ENCODE measurements at places on chromosomes 4 and X.

- peak; percentile 15 for DNase-seq
Observed at GRCh38 chr4:106315476-106315967, 487 bp downstream of the TBCK start.

DNA sequence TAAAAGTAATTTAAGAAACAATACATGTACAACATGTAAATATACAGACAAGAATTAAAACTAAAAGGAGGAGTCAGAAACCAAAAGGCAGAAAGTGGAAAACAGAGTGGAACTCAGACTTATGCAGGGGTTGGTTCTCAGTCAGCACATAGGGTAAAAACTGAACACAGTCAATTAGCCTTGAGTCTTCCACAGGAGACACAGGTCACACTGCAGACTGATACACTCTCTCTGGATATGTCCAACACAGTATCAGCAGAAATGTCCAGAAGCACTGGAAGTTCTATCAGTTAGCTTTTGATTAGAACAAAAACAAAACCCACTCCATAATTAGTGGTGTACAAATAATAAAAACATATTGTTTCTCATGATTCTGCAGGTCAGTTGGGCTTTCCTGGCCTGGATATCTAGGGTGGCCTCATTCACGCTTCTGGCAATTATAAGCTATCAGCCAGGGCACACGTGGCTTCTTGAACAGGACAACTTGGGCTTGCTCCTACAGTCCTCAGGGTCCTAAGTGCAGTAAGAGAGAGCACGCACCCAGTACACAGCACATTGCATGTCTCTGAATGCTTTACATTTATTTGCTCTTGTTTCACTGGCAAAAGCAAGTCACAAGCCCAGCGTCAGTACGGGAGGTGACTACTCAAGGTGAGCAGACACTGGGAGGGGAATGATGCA, 21.6 kb downstream of the TEC start:
- no peak for DNase-seq

DNA sequence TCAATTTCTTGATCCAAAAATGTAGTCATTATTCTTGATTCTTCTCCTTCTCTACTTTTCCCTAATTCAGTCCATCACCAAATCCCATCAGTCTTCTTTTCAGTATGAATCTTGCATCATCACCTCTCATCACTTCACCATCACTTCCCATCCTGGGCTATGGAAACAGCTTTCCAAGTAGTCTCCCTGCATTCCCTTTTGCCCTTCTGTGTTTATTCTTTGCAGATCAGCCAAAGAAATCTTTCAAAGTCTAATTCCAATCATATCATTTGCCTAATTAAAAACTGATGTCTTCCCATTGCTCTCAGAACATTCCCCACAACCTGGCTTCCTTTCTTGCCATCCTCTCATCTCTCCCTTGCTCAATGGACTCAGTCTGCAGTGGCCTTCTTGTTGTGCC, 201.7 kb upstream of the ADAMTS3 start:
- no peak for DNase-seq

GRCh38 chr4:113031212-113031611, 18.2 kb upstream of the ANK2 start:
- DNase-seq = no peak

GRCh38 chr4:137768196-137768595, 235.9 kb upstream of the PCDH18 start:
- no peak for DNase-seq

DNA sequence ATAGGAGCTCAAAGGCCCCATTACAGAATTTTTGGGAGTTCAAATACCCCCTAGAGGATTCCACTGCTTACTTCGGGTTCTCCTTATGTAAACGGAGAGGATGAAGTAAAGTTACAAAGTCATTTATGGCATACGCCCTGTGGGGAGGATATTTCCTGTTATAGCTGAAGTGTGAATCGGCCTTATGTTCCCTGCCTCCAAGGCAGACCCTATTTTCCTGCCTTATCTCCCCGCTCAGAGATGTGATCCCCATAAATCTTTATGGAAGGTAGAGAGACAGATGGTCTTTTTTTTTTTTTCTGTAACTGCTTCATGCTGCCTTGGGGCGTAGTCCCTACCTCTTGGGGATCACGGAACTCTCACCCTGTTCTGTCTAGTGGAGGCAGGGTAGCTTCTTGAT, 56.0 kb upstream of the DHX15 start:
- no peak for DNase-seq

GRCh38 chr4:142952821-142953580, 106.9 kb upstream of the INPP4B start:
- DNase-seq = no peak

DNA sequence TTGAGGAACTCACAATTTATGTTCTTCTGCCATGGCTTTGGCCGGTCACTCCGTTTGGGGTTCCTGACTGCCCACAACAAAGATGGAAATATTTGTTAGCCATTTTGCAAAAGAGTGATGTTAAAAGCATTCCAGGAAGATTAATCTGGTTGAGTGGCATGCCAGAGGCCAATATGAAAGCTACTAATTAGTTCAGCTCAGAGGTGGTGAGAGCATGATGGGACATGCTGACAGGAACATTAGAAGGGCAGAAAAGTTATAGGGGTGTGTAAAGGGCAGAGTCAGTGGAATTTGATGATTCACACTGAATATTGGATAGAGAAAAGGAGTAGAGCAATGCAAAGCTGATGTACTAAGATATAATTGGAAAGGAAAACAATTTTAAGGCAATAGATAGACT, 94.4 kb downstream of the TLL1 start:
- no peak for DNase-seq

DNA sequence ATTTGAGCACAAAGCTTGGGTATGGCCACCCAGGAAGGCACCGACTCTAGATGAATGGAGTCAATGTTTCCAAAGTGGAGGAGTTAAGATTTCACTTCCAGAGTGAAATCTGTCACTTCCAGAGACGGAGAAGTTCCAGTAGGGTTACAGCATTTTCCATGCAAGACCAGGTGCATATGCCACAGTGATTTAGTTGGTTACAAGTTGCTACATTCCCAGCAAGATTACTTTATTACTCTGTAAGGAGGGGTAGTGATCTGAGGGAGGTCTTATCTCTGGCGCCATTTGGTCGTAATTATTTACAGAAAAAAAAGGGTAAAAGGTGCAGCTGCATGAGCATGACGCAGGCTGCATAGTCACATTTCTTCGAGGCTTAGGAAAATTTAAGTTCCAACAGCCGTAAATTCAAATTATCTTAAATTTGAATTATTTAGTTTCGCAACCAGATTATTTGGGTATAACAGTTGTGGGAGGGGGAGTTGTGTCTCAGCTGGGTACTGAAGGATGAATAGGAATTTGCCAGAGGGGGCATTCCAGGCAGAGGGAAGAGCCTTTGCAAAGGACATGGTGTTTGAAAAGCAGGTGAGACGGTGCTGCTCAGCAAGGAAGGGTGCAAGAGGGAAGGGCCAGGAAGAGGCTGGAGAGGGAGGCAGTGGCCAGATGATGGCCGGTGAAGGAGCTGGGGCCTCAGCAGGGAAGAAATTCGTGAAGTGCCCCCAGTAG, 17.4 kb upstream of the AFAP1 start:
- no peak for DNase-seq

GRCh38 chr4:57865264-57865663, 755.1 kb upstream of the IGFBP7 start:
- DNase-seq = no peak

- no peak for DNase-seq
Observed at GRCh38 chr4:37762294-37762990, 64.0 kb upstream of the PGM2 start.

DNA sequence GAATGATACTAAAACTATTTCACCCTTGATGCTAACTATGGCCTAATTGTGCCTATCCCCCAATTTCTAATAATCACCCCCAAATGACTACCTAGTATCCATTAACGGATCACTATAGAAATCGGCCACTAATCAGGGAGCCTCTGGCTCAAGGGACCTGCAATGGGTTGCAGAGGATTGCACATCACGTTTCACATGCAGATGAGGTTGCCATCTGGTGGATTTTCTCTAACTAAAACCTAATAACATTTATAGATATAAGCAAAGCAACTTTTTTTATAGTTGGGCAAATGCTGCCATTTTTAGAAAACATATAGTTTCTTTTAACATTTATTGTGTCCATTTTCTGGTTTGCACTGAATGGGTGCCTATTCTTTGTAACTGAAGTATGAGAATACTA, 28.3 kb upstream of the ALG13 start:
- no peak for DNase-seq

- DNase-seq = no peak
Observed at GRCh38 chrX:100600758-100601157, 16.0 kb downstream of the TNMD start.

DNA sequence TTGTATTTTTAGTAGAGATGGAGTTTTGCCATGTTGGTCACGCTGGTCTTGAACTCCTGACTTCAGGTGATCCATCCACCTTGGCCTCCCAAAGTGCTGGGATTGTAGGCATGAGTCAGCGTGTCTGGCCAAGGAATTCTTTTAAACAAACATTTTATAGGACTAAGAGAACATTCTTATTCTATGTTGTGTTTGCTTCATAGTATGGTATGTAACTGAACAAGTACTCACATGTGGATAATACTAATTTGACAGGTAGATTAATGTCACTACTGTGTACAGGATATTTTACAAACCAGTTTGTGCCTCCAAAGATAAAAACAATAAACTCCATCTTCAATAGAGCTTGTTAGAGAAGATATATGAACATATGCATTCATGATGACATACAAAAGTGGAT, 1353.4 kb downstream of the PCDH7 start:
- DNase-seq = no peak

DNA sequence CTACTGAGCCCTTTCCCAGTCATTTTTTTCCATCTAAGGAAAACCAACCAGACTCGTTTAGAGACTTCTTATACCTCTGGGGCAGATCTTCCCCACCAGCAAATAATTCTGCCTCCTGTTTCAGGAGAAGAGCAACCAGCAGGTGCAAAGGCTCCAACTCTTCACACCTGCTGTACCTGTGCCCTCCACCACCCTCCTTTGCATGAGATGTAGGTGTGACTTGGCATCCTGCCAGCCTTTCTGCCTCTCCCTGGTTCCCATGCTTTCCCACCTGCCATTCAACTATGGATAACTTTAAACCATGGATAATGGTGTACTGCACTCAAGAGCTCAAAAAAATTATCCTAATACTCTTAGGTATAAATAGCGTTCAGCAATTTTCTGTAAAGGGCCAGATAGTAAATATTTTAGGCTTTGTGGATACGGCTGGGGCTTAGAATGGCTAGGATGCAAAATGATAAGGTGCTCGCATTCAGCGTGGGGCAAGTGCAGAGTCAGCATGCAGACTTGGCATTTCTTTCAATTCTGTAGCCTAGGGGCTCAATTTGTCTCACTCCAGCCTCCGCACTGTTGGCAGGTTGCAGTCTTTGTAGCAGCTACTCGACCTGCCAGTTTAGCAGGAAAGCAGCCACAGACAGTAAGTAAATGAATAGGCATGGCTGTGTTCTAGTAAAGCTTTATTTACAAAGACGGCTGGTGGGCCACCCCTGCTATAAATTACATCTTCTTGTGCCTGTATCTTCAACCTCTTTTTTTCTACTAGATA, 79.8 kb downstream of the HCCS start:
- DNase-seq = no peak

DNA sequence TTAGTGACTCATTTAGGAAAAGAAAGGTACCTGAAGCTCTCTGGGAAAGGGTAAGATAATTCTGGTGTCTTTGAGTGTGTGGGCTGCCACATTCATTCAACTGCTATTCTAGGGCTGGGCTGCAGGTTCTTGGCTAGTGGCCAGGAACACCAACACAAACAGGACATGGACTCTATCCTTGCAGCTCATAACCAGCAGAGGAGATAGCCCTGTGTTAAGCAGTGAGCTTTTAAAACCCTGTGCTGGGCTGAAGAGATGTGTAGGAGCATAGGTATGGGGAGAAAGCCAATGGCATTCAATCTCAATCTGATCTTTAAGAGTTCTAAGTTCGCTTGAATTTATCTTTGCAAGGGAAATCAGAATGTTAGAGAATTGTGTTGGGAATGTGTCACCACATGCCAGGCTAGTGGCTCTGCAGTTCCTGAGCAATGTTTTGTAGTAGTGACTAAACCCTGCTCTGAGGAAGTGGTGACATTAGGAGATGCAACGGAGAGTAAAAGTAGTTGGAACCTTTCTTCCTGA, 39.2 kb downstream of the SGMS2 start:
- DNase-seq = no peak

GRCh38 chrX:118212817-118213183, 96.2 kb upstream of the KLHL13 start:
- no peak for DNase-seq

GRCh38 chr4:159219862-159220261, 117.0 kb downstream of the RAPGEF2 start:
- no peak for DNase-seq

GRCh38 chr4:656436-657337, 17.4 kb downstream of the ATP5ME start:
- no peak for DNase-seq

DNA sequence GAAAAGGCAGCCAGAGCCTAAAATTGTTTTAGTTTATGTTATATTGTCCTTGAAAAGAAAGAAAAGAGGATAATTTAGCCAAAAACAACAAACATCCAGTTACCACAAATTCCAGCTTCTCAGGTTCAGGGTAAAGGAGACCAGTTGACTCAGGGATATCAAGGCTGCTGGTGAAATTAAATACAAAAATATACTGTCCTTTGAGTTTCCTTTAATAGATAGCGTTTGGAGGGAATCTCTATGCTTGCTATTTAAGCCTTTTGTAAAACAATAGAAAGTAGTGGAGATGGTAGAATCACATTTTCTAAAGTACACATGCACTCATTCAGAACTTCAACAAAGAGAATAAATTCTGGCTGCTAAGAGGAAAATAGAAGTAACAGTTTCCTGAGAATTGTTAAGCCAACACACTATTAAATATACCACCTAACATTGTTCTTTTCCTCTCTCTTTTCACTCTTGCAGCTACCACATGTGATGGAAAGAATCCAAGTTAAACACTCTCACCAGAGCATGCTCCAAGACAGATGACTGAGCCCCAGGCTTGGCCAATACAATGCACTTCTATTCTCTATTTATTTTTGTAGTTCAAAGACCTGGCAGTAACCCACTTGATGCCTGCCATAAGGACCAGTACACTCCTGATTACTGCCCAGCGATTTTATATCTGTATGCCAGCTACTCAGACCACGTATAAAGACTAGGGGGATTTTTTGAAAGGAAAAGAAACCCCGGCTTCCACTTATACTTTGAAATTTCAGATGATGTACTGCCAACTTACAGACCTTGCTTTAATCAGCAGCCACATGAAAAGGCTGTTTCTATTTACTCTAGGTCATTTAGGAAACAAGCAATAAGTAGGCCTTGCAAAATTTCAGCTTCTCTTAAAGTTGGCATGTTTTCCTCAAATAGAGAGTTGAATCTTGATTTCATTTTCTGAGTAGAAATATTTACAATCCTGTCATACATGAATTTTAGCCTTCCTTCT, 756.9 kb downstream of the FAT4 start:
- no peak for DNase-seq

GRCh38 chr4:19683426-19683825, 568.3 kb upstream of the SLIT2 start:
- no peak for DNase-seq

GRCh38 chrX:119252716-119253115, 16.6 kb downstream of the PGRMC1 start:
- DNase-seq = no peak
